Cerebellar nuclear complex (tissue), 1 donor: ENCODE measurements at places on chromosomes 2 and 18.

DNA sequence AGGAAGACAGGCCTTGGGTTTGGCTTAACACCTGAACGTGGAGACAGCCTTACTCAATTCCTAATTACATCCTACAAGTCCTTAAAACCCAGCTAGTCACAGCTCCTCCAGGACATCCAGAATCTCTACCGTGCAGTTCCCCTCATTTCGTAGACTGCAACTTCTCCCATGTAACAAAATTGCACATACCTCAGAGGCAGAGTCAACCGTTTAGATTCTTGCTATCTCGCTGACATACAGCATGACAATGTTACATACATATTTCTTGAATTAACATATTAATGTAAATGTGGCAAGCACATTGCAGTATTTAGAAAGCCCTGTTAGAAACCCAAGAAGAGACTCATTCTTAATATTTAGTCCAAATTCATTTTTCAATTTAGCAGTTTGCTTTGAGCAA is 358.7 kb downstream of the SETBP1 start:
- DNase-seq = no peak

DNA sequence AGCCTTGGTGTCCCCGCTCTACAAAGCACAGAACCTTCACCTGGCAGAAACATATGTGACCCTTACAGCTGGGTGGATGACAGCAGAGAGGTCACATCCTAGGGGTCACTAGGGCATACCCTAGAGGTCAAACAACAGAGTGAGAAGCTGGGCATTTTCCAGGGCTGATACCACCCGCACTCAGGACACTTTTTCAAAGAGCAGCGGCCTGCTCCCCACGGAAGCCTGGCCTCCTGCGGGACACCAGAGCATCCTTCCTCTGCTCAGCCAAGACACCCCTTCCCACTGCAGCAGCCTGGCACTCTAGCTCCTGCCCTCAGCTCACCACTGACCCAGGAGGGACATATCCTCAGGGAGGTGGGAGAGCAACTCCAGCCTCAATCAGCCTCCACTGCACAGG is 86.0 kb downstream of the GALNT14 start:
- DNase-seq = no peak

DNA sequence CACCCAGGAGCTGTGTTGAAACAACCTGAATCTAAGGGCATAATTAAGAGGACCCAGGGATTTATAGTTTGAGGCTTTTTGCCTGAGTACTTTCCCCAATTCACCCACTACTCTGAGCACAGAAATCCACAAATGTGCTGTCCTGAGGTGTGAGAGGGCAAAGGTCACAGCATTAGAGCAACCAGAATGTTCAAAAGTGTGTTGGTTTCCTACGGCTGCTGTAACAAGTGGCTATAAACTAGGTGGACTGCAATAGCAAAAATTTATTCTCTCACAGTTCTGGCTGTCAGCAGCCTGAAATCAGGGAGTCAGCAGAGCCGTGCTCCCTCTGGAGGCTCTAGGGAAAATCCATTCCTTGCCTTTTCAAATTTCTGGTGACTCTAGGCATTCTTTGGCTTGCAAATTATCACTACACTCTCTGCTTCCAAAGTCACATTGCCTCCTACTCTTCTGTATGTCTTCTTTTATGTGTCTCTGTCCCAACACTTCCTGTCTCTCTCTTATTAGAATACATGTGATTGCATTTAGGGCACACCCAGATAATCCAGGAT is 91.4 kb upstream of the TACR1 start:
- DNase-seq = no peak

- no peak for DNase-seq
Observed at GRCh38 chr2:222380456-222380855, 43.9 kb upstream of the SGPP2 start.

GRCh38 chr2:200483729-200484198 is 26.1 kb downstream of the KCTD18 start:
- no peak for DNase-seq
